DMS 273 treated with DMSO at 0.1 percent for 48 hours (cell line): ENCODE measurements at places on chromosomes 3 and 15.

DNA sequence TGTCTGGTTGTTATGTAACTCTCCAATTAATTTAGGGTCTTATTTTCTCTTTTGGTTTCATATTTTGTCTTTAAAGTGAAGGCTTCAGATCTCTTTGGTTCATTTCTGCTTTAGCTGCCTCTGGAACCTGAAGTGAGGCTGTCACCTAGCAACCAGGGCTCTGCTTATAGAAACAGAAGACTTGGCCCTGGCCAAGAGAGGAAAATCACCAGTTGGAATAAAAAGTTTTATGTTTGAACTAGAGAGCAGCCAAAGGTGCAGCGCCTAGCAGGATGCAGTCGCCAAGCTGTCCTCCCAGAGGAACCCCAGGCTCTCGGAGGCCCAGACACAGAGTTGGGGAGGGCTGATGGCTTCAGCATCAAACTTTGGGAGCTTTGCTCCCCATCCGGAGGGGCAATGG is 41.1 kb downstream of the LYZL4 start:
- DNase-seq = no peak

GRCh38 chr3:64213224-64213878 is 11.9 kb downstream of the PRICKLE2 start:
- DNase-seq = no peak

- no peak for DNase-seq
Measured at GRCh38 chr3:196284396-196284795, 3.1 kb downstream of the PCYT1A start.

DNA sequence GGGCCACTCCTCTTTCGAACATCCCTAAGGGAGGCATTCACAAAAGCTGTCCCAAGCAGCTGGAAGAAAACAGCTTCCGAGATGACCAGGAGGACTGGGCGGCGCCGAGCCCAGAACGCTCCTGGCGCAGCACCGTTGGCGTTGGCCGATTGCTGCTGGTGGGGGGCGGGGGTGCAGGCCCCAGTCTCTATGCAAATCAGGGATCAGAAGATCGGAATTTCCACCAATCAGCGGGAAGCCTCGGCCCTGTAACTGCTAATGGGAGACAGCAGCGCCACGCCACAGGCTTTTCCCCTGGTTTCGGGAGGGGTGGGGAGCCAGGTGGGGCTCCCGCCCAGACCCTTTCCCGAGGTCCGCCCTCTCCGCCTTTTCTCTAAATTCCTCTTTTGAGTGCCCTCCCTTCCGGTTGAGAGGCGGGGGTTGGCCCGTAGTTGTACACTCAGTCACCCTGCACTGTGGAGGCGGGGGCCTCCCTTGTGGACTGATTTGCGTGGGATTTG is 27.0 kb downstream of the HMCES start:
- DNase-seq = no peak

DNA sequence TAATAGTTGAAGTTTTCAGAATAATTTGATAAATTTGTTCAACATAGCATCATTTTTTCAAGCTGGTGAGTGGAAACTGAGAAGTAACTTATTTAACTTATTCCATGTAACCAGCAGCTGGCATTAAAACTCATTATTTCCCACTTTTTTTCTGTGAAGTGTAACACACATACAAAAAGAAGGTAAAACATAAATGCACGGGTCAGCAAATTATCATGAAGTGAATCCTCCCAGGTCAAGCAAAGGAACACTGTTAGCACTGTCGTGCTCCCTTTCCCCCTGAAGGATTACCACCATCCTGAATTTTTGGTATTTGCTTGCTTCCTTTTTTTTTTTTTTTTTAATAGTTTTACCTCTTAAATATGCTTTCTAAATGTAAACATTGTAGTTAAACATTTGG is 77.6 kb upstream of the LRRFIP2 start:
- no peak for DNase-seq

- no peak for DNase-seq
Measured at GRCh38 chr3:30307372-30307950, 298.9 kb upstream of the TGFBR2 start.

DNA sequence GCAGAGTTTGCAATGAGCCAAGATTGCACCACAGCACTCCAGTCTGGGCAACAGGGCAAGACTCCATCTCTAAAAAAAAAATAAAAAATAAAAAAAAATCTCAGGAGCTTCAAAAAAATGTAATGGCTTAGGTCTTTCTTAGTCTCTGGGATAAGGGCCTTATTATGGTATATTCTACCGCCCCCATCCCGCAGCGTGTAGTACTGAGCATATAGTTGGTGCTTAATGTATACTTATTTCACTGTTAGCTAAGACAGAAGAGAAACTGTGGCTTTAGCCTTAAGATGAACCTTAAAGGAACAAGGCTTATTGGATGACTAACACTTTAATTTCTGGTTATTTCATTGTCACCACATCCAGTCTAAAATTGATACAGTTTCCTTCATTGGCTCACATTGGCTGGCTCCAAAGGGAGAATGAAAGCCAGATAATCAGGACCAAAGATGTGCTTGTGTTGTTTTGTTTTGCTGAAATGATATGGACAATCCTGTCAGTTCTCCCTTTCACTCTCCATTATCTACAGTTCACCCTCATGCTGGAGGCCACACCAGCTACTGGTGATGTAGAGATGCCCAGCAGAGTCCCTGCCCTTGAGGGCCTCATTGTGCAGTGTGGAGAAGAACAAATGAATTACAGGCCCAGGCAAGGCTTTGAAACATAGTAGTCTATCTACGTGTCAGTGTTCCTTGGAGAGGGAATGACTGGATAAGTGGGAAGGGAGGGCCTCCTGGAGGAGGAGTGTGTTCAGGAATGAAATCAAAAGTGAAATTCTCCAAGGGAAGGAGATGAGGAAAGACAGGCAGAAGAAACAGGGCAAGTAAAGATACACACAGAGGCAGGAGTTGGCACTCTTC is 17.4 kb upstream of the RAF1 start:
- no peak for DNase-seq
